ENCODE measurements at places on chromosomes 6 and 20.

- DNase-seq, result no peak
Measured at GRCh38 chr6:90238496-90239266, 58.0 kb downstream of the BACH2 start.

- no peak for DNase-seq
Measured at GRCh38 chr20:4469910-4470309, 251.8 kb upstream of the PRND start.

DNA sequence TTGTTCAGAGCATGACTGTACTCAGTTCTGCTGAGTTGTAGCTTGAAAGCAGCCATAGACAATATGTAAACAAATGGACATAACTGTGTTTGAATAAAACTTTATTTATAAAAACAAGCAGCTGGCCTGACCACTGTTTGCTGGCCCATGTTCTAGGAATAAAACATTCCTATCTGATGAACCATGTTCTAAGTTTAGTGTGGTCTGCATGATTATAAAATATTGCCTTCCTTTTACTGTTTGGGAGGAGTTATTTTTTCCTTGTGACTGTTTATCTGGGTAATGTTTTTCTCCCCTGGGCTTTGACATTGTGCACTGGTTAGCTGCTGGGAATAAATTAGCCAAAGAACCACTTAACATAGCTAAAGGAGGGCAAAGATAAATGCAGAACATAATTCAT is 55.1 kb downstream of the CDS2 start:
- DNase-seq, result no peak

DNA sequence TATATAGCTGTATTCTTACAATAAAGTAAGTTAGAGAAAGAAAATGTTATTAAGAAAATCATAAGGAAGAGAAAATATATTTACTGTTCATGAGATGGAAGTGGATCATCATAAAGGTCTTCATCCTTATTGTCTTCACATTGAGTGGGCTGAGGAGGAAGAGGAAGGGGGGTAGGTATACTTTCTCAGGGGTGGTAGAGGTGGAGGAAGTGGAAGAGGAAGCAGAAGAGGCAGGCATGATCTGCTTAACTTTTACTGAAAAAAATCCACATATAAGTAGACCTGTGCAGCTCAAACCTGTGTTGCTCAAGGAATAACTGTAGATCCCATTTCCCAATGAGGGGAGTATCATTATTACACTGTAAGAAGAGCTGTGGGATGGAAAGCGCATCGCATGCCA is 714.2 kb downstream of the KIF16B start:
- DNase-seq, result no peak

DNA sequence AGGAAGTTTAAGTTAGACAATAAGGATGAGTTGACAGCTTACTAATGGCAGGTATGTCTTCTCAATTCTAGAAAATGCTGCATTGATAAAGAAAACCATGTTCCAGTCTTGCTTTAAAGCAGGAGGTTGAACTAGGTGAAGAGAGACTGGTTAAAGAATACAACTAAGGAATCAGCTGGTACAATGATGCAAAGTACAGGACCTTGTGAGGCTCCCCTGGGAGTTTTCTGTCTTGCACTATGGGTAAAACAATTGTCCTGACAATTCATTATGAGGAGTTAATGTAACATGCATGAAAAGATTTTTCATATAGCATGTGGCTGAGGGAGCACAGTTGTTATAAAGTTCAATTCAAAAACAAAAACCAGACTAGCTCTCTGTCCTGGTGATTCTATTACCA is 157.2 kb downstream of the BMP2 start:
- no peak for DNase-seq

- DNase-seq, result no peak
Measured at GRCh38 chr6:107124934-107125348, 9.6 kb upstream of the BEND3 start.

GRCh38 chr6:93036835-93037234 is 382.5 kb downstream of the EPHA7 start:
- no peak for DNase-seq

- DNase-seq, result no peak
Measured at GRCh38 chr6:149961728-149962425, 1.9 kb upstream of the ULBP1 start.

DNA sequence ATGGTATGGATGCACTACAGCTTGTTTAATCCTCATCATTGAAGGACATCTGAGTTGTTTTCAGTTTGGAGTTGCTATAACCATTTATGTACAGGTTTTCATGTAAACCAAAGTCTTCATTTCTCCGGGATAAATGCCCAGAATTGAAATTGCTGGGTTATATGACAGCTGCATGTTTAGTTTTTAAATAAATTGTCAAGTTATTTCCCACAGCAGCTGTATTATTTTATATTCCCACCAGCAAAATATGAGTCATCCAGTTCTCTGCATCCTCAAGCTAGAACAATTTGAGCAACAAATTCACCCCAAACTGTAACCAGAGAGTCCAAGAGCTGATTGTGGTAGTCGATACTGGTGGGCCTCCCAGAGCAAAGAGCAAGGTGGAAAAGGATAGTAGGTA is 161.0 kb upstream of the PRND start:
- DNase-seq, result no peak

DNA sequence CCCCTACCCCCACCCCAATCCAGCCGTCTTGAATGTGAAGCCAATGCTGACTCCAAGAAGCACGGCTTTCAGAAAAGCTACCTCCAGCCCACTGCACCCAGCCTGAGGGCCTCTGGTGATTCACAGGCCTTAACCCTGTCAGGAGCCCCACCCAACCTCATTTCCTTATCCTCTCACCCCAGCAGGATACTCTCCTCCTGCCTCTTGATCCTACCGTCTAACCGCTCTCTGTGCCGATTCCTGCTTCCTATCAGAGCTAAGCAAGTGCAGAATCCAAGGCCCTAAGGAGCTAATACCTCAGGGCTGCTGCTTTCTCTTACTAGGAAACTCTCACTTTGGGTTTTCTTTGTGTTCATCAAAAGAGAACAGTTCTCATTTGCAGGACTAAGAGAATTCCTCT is 47.2 kb downstream of the TRERF1 start:
- DNase-seq, result peak; percentile 31

GRCh38 chr20:43569282-43569681 is 10.5 kb downstream of the SGK2 start:
- no peak for DNase-seq

- no peak for DNase-seq
Measured at GRCh38 chr6:29651413-29652197, 5.3 kb upstream of the MOG start.

- no peak for DNase-seq
Measured at GRCh38 chr6:4973415-4973814, 30.4 kb downstream of the RPP40 start.

GRCh38 chr6:21955053-21955595 is 341.7 kb downstream of the PRL start:
- DNase-seq, result no peak

DNA sequence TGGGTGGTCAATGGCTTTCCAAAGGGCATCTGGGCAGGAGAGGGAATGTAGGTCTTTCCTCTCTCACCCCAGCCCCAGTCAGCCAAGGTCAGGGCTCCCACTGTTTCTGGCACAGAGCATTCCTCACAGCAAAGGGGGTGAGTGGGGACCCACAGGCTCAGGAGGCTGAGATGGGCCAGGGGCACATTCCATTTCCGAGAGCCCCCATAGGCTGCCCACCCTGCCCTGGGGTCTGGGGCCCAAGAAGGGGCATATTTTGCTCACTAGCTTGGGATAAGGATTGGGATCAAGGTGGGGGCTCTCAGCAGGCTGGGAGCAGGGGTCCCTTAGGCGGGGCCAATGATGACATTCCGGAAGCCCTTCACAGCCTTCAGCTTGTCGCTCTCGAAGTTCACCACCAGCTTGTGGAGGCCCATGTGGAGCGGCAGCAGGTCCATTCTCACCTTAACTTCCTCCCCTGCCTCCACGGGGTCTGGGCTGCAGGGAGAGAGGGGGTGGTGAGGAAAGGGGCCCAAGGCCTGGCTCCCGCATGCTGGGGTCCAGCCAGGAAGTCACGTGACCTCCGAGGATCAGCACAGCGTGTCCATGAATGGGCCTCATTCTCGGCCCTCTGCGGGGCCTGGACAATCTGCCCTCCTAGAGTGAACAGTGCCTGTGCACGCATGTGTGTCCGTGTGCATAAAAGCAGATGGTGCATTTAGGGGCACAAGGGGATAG is 35.0 kb downstream of the TGM2 start:
- no peak for DNase-seq

DNA sequence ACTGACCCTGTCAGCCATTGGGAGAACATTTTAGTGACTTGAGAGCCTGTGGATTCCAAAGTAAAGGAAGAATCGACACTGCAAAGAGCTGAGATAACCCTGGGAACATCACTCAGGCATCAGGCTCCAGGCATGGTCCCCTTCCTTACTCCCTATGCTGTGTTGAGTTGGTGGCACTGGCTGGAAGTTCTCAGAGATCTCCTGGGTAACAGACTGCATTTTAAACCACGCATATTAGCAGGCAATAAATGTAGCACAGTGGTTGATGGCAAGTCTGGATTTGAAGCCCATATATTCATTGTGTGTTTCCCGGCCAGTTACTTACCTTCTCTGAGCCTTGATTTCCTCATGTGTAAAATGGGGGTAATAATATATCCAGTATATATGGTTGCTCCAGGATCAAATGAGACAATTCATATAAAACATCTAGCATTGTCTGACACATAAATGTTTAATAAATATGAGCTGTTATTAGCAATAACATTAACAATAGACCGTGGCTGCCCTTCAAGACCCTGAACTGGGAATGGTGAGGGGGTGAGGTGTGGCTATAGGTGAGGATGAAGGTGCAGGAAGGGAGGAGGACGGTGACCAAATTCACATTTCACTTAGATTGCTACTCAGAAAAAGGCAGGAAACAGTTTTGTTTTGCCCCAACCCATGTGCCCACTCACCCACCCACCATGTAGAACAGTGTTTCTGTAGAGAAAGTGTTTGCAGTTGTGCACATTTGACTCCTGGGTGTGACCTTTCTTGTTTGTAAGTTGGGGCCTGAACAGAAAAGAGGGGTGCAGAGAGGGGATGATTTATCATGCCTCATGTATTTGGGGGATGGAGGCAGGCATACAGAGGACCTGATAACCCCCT is 2.1 kb downstream of the PLCG1 start:
- no peak for DNase-seq

DNA sequence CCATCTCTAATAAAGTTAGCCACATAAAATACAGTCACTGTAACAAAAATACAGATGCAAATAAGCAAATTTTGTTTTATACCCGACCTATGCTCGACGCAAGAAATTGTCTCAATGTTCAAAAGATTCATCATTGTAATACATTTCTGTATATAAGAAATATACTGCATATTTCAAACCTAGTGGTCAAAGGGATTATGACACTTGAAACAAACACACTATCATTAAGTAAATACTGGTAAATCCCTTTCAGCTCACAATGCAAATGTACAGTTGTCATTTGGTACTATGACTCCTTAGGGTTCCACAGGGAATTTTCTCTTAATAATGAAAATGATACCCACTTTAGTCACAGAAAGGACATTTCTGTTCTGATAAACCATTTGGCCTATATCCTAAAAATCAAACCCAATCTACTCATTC is 2.2 kb downstream of the HIVEP2 start:
- DNase-seq, result no peak

GRCh38 chr20:21315138-21315537 is 12.0 kb downstream of the XRN2 start:
- no peak for DNase-seq

DNA sequence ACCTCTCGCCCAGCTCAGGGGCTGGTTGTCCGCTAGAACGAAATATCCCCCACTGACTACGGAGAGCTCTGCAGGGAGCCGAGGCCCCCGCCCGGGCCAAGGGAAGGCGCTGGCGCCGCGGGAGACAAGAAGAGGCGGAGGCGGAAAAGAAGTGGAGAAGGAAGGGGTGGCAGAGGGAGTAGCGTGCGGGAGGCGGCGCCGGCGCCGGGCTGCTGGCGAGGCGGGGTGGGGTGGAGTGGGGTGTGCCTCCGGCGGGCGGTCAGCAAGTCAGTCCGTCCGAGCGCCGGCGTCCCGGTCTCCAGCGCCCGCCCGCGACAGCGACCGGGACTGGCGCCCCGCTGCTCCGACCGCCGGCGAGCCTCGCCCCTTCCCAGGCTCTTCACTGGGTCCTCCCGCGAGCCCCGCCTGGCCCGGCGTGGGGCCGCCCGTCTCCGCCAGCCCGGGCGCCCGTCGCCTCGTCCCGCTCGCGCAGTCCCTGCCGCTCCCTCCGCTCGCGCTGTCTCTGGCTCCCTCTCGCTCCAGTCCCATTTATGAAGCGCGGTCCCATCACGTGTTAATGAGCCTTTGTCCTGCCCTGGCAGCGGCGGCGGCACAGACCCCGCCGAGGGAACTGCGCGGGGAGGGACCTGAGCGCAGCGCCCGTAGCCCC is at the start of gene CNR1:
TSS of gene CNR1 (minus strand) at position 504 of the 649 bp plus-strand sequence. CDS start 21,073 bp downstream, outside the sequence.
- DNase-seq, result no peak

GRCh38 chr20:24917797-24918578 is 31.1 kb upstream of the CST7 start:
- peak; percentile 5 for DNase-seq

GRCh38 chr6:22087960-22088706 is 208.7 kb downstream of the PRL start:
- no peak for DNase-seq

DNA sequence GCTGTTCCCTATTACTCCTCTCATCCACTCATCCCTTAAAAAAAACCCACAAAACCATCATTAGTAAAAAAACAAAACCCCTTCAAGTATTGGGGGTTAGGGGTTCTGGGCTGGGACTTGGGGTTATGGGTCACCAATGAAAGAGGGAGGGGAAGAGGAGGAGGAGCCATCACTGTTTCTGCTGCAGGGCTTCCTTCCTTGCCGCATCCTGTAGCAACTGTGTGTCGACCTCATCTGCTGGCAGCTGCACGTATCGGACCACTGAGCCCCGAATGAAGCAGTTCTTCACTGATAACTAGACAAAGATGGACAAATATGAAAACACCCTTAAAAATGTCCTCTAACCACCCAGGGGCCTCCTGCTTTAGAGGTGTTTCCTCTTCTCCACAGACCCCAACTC is 2.0 kb upstream of the VARS1 start:
- DNase-seq, result no peak

- peak; percentile 79 for DNase-seq
Measured at GRCh38 chr6:7758456-7758855, 32.6 kb downstream of the BMP6 start.

GRCh38 chr6:34745277-34746103 is 11.8 kb upstream of the SNRPC start:
- DNase-seq, result no peak
